ENCODE measurements at places on chromosomes 7 and 10.

DNA sequence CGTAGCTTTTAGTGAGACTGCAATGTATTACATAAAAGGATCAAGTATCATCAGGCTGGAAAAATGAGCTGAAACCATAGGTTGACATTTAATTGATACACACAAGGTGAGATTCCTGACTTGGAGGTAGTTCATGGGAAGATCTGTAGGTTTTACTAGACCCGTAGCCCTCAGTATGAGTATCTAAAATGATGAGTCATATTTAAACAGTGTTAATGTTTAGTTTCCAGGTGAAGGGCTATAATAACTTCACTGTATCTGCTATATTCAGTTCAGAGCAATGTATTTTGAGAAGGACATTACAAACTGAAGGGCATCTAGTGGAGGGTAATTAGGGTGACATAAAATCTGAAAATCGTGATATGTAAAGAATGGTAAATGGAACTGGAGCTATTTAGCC lies 35.0 kb downstream of the ENTPD1 start:
- DNase-seq, result no peak

DNA sequence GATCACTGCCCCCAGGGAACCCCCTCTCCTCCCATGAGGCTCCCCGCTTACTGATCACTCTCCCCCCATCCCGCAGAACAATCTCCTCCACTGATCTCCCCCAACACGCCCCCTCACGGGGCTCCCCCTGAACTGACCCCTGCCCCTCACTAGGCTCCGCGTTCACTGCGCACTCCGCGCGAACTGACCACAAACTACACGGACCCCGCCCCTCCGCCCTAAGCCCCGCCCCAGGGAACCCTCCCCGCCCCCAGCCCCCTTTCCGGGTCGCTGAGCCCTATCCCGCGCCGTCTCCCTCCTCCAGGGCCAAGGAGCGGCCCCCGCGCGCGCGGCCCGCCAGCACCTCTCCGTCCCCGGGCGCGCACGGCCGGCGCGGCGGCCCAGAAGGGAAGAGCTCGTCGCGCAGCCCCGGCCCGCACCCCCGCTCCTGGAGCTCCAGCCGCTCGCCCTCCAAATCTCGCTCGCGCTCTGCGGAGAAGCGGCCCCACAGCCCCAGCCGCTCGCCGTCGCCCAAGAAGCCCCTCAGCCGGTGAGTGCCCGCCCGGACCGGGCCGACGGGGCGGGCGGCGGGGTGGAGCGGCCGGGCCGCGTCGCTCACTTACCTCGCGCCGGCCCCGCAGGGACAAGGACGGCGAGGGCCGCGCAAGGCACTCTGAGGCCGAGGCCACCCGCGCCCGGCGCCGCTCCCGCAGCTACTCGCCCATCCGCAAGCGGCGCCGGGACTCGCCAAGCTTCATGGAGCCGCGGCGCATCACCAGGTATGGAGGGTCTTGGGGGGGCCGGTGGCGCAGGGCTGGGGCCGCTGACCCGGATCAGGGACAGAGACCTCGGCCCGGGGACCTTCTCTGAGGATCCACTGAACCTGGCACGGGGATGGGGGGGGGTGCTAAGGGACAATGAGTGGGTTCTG lies 19.9 kb upstream of the HSPB1 start:
- DNase-seq, result no peak

DNA sequence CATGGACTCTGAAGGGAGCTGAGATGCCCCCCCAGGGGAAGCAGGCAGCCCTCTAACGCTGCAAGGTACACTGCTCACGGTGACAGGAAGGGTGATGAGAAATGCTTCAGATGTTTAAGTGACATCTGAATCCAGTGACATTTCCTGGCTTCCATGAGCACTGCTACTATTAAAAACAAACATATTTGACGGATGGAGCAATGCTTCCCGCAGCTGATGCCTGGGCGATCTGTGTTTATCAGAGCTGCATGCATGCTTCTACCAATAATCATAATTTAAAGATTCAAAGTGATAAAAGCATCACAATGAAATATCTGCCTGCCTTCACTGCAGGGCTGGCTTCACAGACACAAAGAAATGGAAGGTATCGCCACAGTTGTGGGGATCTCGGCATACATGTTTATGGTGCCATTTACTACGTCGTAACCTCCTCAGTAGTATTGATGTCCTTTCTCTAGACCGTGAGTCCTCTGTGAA lies 66.1 kb upstream of the AOAH start:
- DNase-seq, result no peak

GRCh38 chr7:39741942-39742623 lies 118.7 kb downstream of the RALA start:
- peak; percentile 23 for DNase-seq

DNA sequence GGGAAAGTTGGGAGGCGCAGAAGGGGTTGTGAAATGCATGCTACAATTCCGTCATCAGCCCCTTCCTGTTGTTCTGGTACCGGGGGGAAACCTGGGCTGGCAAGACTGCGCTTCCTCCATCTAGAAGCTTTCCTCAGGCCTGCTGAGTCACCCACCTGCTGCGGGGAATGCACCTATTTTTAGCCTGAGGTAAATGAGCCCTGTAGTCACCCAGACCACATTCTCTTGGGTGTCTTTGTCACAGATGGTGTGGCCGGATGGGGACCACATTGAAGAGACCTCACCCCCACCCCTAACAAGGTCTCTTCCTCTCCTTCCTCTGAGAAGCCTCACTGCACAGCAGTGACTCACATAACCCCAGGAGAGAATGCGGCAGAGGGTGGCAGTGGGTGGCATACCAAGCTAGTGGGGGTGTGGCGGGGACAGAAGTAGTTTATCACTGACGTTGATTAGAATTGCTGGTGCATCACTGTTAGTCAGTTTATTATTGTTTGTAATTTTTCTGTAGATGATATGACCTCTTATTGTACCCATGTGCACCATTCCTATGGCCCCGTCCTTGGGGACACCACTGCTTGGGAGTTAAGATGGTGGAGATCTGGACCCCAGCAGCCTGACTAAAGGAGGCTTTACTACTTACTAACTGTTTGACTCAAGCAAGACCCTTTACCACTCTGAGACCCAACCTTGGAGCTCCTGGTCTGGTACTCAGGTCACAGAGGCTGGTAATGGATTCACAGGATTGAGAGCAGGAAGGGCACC lies 83.0 kb upstream of the DUSP5 start:
- peak; percentile 88 for DNase-seq

- DNase-seq, result no peak
These were observed 8.9 kb downstream of the HIP1 start for GRCh38 chr7:75729851-75730274.

DNA sequence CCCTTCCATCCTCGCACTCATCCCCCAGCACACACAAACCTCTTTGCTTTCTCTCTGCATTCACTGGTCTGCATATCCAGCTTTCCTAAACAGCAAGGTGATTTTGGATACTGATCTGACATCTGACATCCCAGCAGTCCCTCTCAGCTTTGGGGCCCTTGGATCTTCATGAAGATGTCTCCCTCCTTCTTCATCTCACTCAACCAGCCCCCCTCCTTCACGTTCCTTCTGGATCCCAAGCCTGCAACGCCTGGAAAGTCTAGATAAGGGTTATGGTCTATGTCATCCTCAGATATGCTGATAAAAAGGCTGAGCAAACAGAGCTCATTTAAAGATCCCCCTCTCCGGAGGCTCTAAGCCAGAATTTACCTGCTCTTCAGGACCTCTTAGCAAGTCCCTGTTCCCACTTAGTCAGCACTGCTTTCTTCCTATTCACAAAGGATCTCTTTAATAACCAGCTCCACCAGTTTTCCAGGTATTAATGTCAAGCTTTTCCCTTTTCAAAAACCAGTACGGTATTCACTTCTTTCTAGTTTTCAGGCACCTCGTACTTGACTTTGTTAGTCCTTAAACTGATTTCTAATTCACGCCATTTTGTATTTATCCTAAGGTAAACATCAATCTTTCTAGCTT lies 38.9 kb downstream of the CREB3L2 start:
- no peak for DNase-seq

DNA sequence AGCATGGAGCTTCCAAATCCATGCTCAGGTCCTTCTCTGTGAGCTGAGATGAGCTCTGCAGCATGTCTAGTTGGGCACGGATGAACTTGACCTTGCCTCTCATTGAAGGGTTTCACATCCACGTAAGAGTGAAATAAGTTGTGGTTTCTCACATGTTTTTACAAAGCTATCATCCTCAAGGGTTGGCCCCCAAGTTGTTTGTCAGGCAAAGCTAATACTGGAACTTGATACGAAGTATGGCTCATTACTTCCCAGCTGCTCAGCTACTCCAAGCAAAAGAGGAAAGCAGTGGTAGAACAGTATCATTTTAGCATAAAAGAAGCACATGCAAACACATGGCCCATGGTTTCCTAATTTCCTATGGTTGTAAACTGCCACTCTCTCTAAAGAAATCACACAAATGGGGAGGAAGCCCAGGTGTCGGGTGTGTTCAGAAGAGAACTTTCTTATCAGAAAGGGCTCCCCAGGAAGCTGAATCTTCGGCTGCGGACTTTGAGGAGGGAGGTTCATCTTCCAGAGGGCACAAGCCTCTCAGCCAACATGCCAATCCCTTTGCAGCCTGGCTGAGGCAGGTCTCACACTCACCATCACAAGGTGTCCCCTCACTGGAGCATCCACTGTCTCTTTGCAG lies 45.3 kb downstream of the PDLIM1 start:
- DNase-seq, result no peak

GRCh38 chr10:25849988-25850387 lies 84.0 kb upstream of the MYO3A start:
- no peak for DNase-seq

DNA sequence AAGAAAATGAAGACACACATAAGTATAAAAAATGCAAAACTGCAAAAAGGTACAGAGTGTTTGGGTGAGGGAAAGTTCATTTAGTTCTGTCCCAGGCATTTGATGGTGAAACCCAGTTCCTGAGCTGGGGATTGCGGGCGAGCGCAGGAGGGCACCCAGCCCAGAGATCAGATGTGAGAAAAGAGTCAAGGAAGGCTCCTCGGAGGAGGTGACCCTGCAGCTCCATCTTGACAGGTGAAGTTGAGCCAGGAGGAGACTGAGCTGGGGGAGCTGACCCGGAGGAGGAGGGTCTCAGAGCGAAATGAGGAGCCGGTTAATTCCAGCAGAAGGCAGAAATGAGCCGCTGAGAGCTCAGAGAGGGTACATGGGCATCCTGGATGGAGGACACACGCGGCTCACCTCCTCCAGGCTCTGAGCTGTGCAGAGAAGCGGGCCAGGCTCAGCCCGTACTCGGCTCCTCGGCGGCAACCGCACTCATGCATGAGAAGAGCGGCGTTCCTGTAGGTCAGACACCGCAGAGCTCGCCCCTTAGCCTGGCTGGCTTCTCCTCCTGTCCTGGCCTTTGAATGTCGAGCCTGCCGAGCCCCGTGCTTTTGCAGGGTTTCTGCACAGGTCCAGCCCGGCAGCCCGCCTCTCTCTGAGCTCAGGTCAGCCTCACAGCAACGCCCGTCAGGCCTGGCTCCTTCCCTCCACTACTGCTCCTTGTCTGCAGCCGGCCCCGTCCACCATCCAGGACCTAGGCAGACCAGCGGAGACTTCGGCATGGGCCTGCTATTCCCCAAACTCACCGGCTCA lies 9.5 kb upstream of the RAMP3 start:
- no peak for DNase-seq

- no peak for DNase-seq
These were observed 21.0 kb upstream of the RALA start for GRCh38 chr7:39602351-39602750.

- DNase-seq, result no peak
These were observed 144.8 kb downstream of the MYOF start for GRCh38 chr10:93337309-93337721.

DNA sequence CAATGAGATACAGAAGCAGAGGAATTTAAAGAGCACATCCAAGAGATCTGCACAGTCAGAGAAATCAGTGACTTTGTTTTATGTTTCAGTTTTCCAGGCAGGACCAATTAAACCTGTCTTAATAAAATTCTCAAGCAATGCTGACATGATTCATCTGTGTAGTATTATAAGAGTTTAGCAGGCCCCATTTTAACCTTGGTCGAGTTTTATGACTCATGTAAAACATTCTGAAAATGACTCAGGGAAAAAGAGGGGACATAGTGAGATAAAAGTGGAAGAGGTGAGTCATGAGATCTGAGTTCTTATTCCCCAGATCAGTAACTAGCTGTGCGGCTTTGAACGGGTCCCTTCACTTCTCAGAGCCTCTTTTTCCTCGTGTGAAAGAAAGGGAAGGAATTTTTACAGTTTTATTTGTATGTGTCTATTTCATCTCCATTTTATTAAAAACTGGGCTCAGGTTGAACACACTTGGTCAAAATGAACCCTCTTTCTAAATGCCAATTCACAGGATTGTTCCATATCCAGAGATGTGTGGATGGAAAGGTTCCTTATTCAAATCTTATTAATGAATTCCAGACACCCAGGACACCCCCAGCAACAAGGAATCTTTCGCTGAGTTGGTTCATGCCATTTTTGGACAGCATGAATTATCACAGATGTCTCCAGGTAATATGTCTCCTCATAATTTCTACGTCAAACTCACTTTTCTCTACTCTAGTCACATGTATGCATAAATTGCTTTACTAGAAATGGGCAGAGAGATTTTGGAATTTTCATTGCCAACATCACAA lies 143.2 kb downstream of the JAZF1 start:
- no peak for DNase-seq

DNA sequence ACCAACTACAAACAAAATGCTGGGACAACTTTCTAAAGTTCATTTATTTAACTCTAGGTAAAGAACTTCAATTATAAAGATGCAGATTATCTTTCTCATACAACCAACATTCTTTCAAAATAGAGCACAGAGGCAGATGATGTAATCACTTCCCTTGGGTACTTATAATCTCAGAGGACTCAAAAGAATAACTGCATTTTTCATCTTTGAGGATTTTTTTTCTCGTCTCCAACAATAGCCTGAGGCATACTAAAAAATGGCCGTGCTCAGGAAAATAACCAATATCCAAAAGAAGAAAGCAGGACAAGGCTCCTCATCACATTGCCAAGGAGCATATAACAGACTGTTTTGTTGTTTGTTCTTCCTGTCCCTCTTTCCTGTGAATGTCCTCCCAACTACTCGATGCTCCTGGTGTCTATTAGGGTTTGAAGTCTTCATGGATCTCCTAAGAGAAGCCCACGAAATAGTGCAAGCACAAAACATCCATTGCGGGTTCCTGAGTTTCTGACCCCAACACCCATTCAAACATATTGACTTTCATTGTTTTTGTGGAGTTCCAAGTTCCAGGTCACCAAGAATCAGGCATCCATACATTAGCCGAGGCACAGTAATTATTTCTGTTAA lies 182.9 kb downstream of the SORCS1 start:
- DNase-seq, result no peak

DNA sequence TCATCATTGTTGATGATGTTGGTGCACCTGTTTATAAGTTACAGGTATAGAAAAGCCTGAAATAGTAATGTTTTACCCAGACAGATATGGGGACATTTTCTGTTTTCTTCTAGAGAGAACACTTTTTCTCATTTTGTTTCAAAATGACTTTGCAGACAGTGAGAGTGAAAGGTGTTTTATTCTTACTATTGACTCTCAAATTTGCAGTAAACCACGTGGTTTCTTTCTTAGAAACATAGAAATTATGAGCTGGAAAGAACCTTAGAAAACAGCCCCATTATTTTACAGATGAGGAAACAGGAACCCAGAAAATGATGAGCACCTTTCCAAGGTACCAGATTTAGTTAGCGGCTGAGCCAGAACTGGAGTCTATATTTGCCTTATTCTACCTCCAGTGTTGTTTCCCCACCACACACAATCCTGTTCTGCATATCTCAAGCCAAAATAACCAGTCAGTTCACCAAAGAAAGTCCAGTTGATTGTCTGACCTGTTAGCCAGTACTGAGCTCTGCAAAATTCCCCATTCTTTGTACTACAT lies 138.9 kb upstream of the AHR start:
- DNase-seq, result no peak

- no peak for DNase-seq
These were observed 253.5 kb downstream of the MAGI2 start for GRCh38 chr7:79199961-79200360.

All from T-cell (primary cell).